Activated CD4-positive, CD25-positive, alpha-beta regulatory T cell (primary cell): ENCODE measurements at places on chromosomes 12 and 14.

- no peak for DNase-seq
These were observed 7.6 kb downstream of the GPRC5A start for GRCh38 chr12:12898911-12899511.

DNA sequence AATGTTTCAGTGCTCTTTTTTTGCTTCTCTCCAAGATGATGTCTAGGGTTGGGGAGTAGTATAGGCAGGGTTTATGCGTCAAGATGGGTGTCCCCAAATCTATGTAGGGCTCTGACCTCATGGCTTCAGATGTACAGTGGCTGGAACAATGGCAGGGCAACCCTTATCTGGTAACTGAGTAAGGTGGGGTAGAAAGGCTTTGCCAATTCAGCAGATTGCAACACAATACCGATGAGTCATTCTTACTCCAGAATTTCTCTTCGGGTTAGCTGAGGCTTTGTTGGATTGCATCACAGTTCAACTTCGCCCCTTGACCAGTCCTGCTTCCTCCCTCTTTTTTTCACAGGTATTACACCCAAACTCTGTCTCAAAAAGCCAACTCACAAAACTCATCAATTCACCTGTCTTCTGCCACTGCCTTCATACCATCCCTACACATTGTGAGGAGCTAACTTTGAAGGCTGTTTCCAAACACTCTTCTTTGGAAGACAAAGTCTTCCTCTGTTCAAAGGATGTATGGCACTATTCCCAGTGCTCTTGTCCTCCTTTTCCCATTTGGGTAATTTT lies 190.2 kb upstream of the CNOT2 start:
- DNase-seq, result no peak

- DNase-seq, result no peak
These were observed 8.1 kb upstream of the ADCY6 start for GRCh38 chr12:48796976-48797375.

- no peak for DNase-seq
These were observed 195.1 kb downstream of the IPO8 start for GRCh38 chr12:30500532-30500931.

DNA sequence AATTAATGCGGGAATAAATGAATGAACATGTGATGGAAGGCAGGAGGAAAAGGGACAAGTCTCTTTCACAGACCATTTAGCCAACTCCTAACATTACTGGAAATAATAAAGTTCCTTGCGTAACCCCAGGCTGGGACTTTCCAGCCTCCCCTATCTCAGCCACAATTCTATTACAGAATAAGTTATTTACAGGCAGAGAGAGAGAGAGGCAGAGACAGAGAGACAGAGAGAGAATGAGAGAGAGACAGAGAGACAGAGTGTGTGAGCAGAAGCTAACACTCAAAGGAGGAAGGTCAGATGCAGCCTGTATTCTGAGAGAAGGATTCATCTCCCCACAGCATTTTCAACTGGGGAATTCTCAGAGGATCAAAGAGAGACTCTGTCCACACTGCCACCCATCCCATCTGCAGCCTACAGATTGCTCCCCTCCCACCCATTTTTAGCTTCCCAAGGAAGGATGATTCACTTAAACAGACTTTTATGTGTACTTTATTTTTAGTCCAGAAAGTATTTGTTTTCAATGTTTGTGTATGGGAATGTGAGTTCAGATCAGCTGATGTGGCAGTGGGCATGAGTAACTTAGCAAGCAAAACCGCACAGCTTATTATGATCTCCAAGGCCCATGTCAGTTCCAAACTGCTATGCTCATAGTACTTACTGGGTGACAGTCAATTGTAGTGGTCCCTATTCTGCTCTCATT lies 165.7 kb downstream of the CAND1 start:
- no peak for DNase-seq

GRCh38 chr12:106304001-106304421 lies 1.5 kb downstream of the TCP11L2 start:
- no peak for DNase-seq

- no peak for DNase-seq
These were observed 312.3 kb downstream of the PAWR start for GRCh38 chr12:79378496-79378895.

GRCh38 chr14:50057331-50057730 lies 59.0 kb downstream of the VCPKMT start:
- DNase-seq, result no peak

DNA sequence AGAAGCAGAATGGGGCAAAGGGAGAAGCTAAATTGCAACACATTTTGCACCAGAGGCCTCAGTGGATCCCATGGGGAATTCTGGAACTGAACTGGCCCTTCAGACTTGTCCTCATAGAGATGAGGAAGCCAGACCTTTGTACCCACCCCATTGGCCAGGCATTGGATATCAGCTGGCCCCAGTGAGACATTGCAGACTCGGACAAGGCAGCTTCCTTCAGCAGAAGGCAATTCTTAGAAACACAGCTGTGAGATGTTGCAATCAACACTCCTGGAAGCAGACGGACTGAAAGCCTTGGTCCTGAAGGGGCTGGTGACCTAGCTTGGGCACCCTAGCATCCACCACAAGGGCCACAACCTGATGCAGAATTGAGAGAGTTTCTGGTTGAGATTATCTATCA lies 218.1 kb downstream of the MSRB3 start:
- DNase-seq, result no peak

DNA sequence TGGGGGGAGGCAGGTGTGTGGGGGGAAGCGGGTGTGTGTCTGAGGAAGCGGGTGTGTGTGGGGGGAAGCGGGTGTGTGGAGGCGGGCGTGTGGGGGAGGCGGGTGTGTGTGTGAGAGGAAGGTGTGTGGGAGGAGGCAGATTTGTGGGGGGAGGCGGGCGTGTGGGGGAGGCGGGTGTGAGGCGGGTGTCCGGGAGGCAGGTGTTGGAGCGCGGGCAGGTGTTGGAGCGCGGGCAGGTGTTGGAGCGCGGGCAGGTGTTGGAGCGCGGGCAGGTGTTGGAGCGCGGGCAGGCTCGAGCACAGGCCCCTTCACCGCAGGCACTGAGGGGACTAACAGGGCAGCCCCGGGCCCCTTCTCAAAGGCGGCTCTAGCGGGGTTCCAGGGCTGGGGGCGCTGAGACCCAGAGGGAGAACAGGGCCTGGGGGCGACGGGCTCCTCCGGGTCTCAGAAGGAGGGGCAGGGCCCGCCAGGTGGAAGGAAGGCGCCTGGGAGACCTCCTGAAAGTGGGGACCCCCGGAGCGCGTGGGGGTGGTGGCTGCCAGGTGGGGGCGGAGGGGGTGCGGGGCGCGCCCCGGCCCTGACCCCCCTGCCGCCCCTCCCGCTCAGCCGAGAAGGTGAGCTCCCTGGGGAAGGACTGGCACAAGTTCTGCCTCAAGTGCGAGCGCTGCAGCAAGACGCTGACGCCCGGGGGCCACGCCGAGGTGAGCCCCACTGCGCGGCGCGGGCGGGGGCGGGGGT lies 3.2 kb downstream of the CRIP2 start:
- no peak for DNase-seq

GRCh38 chr14:89507521-89507920 lies 90.5 kb upstream of the FOXN3 start:
- no peak for DNase-seq

DNA sequence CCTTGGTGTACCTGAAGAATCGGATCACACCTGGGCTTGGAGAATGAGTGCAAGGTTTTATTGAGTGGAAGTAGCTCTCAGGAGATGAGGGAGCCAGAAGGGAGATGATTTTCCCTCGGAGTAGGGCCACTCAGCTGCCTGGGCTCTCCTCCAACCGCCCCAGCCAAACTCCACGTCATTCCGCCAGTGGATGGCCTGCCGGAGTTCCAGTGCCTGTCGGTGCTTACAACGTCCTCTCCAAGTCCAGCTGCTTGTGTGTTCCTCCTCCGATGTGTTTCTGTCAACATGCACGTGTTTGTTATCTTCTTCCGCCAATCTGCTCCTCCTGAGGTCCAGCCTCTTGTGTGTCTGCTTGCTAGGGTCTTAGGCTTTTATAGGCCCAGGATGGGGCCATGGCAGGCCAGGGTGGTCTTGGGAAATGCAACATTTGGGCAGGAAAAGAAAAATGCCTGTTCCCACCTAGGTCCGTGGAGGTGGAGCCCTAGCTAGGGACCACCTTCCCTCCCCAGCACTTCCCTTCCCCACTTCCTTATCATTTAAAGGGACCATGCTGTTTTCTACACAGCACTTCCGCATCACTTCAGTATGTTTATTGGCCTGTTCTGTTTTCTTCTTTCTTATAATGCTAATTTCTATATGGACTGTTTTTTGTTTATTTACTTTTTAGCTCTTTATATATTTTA lies 343.2 kb downstream of the PDZRN4 start:
- DNase-seq, result no peak

DNA sequence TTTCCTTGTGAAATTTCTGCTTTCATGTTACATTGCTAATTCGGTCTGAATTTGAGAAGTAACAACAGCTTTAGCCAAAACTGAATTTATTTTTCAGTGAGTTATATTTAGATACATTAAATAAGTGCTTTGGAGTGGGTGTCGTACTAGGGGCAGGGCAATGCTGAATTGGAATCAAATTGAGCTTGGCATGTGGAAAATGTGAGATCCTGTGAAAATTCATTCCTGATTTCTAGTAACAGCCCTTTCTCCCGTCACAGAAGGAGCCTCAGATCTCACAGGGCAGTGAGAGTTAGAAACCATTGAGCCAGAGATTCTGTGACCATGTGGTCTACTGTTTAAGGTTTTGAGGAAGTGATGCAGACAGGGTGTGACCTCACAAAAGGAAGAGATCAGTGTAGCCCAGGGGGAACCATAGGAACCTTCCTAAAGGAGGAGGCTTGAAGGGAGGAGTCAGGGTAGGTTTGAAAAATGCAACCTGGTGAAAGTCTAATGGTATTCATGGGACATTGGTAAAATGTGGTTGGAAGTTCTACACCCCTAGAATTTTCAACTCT lies 1136.8 kb downstream of the AACS start:
- no peak for DNase-seq

GRCh38 chr12:56593909-56594621 lies 36.1 kb downstream of the BAZ2A start:
- DNase-seq, result peak; percentile 41

DNA sequence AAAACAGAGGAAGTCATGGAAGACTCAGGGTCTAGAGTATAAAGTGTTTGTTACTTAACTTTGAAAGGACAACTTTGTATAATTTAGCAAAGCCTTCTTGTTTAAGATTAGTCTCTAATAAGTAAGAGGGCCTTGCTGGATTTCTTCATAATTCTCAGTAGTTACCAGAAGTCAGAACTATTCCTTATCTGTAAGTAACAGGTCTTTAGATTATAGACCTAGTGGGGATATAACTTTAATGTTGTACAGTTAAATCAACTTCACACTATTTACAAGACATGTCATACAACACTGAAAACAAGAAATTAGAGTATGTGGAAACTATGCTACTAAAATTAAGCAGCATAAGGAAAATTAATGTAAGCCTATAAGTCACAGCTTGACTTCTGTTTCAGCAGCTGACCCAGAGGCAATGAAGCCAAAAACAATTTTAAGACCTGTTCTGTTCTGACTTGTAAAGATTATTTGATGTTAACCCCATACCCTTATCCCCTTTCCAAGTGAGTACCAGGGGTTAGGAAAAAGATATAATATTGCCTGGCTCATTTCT lies 398.3 kb downstream of the RAD51B start:
- no peak for DNase-seq

GRCh38 chr12:121712190-121712460 lies 427 bp upstream of the TMEM120B start:
- no peak for DNase-seq

GRCh38 chr12:123471374-123472068 lies 13.6 kb downstream of the SNRNP35 start:
- no peak for DNase-seq

DNA sequence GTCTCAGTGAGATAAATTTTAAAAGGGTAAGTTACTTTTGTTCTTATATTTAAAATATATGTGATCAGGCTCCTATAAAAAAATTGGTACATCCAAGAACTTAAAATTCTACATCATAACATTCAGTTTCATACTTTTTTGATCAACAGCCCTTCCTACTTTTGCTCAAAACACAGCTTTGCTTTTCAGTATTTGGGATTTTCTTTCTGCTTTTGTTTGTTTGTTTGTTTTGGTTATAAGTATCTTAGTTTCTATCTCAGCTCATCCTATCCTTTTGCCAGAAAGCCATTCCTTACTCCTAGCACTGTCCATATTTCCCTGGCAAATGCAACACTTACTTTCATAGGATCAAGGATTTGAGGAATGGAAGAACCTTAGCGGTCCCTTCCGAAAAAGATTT lies 4.7 kb upstream of the PCED1B start:
- no peak for DNase-seq

DNA sequence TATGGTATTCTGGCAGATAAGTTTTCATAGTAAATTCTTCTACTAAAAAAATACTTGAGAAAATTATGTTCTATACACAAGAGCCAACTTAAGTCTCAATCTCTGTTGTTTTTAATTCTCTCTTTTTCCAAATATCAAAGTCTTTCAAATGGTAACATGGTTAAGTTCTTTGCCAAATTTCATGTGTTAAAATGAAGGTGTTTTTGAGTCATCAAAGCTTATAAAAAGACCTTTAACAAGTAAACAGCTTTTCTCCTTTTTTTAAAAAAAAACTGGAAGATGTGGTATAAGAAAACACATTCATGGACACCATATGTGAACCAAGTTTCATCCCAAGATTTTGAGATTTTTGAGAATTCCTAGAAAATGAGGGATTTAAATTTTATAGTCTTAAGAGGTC lies 111.3 kb downstream of the FOXG1 start:
- DNase-seq, result no peak

DNA sequence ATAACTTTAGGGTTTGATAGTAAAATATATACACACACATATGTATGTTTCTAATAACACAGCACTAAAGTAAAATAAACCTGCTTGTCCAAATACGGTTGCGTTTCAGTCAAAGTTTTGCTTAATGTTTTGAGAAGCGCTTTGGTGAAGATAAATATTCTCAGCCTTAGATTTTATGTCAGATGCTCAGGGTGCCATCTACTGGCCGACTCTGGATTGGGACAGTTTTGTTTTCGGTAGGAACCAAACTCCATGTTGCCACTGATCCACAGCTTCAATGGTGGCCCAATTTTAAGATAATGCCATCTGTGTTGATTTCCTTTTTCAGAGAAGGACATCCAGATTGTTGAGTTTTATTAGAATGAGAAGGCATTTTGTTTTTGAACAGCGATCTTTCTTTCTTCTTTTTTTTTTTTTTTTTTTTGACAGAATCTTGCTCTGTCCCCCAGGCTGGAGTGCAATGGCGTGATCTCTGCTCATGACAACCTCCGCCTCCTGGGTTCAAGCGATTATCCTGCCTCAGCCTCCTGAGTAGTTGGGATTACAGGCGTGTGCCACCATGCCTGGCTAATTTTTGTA lies 43.1 kb downstream of the LLPH start:
- DNase-seq, result no peak
